ENCODE measurements at places on chromosomes 2 and 18.

GRCh38 chr2:124476291-124476690, 451.2 kb downstream of the CNTNAP5 start:
- no peak for DNase-seq

DNA sequence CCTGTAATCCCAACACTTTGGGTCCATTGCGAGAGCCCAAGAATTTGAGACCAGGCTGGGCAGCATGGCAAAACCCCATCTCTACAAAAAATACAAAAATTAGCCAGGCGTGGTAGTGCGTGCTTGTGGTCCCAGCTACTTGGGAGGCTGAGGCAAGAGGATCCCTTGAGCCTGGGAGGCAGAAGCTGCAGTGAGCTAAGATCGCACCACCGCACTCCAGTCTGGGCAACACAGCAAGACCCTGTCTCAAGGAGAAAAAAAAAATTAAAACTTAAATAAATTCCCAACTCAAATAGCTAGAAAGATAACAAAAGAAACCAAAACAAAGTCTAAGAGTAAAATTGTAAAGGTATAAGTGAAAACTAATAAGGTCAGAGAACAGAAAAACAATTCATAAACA, 6.2 kb downstream of the ASXL2 start:
- DNase-seq, result no peak

DNA sequence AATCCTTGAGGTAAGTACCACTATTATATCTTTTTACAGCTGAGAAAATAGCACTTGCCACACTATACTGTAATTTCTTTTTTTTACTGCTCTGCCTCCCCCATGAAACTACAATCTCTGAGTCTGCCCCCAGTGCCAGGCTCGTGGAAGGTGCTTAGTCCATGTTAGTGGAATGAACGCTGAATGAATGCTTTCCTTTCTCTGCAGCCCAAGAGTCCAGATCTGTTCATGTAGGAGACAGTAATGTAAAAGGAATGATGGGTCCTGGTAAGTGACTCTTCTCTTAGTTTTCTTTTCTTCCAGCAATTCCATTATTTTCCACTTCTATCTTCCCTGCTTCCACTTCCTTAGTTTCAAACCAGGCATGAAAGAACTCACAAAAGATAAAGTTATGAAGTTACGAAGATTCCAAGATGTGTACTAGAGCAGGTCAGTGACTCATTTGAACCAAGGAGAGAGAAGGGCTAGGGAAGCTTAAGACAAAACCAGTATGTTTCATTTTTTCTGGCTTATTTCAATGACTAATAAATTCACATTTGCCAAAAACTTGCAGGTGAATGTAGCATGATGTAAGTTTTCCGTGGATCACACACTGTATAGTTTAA, 46.0 kb downstream of the ARHGEF33 start:
- no peak for DNase-seq

GRCh38 chr2:121037480-121037879, 247.5 kb downstream of the TFCP2L1 start:
- DNase-seq, result no peak

GRCh38 chr2:158598862-158599517, 142.2 kb downstream of the PKP4 start:
- no peak for DNase-seq

DNA sequence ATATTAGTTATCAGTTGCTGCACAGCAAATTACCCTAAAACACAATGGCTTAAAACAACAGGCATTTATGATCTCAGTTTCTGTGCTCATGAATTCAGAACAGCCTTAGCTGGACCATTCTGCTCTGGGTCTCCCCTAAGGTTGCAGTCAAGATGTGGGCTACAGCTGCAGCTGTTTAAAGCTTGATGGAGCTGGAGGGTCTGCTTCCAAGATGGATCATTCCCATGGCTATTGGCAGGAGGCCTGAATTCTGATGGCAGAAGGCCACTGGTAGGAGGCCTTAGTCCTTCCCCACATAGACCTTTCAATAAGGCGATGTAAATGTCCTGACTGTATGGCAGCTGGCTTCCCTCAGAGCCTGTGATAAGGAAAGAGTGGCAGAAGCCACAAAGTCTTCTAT, 118.6 kb upstream of the SERPINE2 start:
- DNase-seq, result no peak

GRCh38 chr2:67251741-67252140, 145.4 kb upstream of the ETAA1 start:
- DNase-seq, result no peak

GRCh38 chr2:68125821-68126220, 31.9 kb upstream of the PNO1 start:
- DNase-seq, result no peak

DNA sequence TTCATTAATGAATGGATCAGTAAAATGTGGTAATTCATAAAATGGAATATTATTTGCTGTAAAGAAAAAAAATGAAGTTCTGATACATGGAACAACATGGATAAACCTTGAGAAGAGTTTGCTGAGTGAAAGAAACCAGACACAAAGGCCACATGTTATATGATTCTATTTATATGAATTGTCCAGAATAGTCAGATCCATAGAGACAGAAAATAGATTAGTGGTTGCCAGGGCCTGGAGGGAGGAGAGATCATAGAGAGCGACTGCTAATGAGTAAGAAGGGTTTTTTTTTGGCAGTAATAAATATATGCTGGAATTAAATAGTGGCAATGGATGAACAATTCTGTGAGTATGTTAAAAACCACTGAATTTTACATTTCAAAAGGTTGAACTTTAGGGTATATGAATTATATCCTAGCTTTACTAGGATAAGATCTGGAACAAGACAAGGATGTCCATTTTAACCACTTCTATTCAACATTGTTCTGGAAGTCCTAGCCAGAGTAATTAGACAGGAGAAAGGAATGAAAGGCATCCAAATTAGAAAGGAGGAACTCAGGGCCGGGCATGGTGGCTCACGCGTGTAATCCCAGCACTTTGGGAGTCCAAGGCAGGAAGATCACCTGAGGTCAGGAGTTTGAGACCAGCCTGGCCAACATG, 48.8 kb downstream of the MAPRE2 start:
- no peak for DNase-seq

DNA sequence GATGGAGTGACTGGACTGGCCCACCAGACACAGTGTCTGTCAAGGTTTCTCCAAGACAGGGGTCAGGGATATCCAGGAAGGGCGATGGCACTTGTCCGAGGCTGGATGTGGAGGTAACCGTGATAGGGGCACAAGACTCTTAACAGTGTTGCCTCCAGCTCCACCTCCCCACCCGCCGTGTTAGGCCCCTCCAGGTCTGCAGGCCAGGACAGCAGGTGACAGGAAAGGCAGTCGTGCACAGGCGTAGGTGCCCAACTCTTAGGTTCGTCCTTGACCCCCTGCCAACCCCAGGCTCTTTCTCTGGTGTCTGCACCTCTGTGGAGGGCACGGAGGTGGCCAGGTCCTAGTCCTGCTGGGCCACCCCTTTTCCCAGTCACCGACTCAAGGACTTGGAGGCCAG, 10.1 kb downstream of the ITM2C start:
- DNase-seq, result no peak

DNA sequence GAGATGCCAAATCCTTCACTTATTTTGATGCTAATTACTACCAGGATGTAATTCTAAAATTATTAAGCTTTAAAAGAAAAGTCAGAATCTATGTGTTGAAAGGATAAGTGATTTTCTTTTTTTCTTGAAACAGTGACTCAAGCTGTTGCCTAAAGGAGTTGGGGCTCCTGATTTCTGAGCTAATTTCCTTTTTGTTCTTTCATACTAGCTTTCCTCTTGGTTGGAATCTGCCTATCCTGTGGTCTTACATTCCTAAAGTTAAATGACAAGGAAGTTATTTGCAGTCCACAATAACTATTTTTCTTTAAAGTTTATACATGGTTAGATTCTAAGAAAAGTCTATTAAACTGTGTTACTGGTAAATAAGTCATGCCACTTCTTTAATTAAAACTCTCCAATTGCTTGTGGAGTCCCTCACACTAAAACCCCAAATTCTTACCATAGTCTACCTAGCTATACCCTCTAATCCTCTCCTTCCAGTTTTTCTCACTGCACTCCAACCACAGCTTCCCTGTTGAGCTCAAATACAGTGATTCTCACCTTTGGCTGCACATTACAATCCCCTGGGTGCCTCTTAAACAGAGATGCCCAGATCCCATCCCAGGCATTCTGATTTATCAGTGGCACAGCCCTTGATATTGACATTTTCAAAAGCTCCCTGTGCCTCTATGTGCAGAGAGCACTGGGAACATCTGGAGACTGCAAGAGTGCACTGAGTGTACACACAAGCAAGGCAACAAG, 63.3 kb upstream of the EFEMP1 start:
- no peak for DNase-seq

DNA sequence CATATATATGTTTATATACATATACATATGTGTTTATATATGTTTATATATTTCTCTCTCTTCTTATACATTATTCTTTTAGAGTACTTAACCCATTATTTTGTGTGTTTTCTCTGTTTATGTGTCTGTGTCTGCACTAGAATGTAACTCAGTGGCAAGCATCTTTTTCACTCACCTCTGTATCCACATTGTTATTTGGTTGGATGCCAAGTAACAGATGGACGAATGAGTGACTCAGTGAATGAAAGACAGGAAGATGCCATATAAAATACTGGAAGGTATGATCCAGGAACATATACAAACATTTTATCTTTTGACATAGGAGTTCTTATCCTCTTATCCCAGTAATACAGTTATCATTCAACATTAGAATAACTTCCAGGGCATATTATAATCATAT, 684.8 kb downstream of the RNF144A start:
- no peak for DNase-seq

DNA sequence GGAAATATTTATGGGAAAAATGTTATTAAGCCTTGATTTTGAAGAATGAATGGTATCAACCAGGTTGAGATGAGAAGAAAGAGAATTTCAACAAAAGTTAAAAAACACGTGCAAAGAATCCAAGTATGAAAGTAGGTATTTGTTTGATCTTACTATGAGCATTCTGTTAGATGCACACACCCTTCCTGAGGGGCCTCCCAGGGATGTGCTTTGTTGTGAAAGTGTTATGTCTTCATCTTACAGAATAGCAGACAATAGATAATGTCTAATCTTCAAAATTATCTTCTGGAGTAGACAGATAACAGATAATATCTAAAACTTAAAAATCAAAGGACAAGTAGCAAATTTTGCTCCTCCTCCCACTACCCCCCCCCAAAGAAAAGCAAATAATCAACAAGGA, 155.2 kb upstream of the COL3A1 start:
- no peak for DNase-seq

- DNase-seq, result no peak
Observed at GRCh38 chr18:5414546-5414945, 119.0 kb upstream of the ZBTB14 start.

DNA sequence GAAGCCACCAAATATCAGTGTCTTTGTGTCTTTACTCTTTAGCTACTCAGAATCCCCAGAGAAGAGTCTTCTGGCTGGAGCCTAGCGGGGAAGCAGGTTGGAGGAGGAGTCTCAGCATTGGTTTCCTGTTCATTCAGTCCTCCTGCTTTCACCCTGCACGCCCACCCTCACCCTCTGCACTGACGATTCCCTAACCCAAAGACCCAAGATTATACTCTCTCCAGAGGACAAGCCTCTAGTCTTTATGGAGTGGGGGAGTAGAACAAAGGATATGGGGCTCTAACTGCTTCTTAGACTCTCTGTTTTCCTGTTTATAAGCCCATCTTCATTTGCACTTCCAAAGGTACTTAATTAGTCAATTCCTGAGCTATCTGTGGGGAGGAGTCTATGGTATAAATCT, 338.8 kb downstream of the AGPS start:
- DNase-seq, result no peak

DNA sequence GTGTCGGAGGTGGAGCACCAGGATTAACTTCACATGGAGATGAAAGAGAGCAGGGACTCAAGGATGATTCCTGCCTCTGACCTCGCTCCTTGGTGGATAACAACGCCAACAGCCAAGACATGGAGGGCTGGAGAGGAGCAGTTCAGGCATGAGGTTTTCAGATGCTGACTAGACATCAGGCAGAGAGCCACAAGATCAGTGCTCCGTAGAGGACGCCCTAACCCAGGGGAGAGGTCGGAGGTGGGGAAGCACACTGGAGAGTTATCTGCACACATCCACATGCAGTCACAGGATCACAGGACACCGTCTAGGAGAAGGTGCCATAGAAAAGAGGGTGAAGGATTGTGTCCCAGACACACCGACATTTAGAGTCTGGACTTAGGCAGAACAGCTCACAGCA, 344.3 kb downstream of the EIPR1 start:
- DNase-seq, result no peak

DNA sequence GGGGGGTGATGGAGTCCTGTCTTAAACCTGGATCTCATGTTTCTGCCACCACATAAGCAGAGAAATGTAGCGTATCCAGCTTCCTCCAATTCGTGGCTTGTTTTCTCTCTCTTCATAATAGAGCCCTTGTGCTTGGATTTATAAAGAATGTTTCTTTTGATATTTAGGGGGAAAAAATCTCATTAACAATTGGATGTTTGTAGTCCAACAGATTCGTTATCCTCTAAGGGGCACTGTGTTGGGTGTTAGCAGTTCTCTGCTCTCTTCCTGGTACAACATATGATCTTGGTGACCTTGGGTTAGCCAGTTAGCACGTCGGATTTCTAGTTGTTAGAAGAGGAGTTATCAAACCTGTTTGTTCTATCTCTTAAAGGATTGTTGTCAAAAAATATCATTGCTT, 127.8 kb downstream of the FMNL2 start:
- DNase-seq, result no peak

DNA sequence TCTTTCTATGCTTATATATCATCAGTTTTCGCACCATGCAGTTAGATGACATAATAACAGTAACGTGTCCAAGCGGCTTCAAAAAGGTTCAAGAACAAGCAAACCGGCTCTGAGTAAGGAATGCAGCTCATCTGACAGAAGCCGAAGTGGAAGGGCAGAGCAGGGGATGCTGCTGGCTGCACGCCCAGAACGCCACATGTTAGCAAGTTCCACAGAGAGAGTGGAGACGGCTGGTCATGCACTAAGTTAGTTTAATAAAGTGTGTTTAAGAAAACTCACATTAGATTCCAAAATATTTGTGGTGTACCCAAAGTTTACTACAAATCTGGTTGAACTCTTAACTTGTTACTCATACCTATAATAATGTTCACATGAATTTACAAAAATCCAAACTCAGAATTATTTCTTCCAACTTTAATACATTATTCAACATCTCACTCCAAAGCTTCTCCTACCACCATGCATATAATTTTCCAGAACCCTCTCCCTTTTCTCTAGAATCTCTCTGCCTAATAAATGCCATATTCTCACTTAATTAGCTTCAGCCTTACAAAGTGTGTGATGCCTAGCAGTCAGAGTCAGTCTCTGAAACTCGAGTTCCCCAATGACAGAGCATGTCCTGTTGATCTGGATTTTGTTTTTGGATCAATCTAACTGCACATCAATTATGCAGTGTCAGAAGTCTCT, 170.0 kb downstream of the DNAH7 start:
- DNase-seq, result no peak

DNA sequence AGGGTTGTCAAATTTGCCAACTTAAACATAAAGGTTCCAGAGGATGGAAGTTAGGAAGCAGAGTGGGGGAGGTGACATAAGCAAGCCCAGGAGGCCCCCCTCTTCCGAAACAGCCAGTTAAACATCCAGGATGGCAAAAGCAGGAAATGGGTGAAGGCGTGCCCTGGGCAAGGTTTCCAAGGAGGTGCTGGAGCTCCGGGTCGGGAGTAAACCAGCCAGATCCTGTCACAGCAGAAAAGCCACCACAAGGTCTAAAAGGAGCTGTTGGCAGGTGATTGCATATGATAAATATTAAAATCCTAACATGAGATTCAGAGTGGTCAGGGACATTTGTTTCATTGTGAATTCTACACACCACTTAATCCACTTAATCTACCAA, 572.2 kb upstream of the SALL3 start:
- no peak for DNase-seq

GRCh38 chr18:77107292-77107691, 25.3 kb downstream of the MBP start:
- DNase-seq, result no peak

All from Jurkat, Clone E6-1 (cell line).